NCI-H187 (cell line): ENCODE measurements at places on chromosomes 16 and 17.

DNA sequence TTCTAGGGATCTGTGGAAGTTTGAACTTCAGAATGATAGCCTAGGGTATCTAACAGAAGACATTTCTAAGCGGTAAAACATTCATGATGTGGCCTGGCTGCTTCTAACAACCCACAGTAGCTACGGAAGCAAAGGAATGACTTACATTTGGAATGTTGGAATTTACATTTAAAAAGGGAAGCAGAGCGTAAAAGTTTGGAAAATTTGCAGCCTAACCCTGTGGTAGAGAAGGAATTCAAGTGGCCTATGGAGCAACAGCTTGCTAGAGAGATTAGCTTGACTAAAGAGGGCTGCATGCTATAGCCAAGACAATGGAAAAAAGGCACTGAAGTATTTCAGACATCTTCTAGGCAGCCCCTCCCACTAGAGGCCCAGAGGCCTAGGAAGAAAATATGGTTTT is 50.1 kb downstream of the HNF1B start:
- no peak for DNase-seq

GRCh38 chr17:3260163-3260562 is 38.0 kb downstream of the OR3A1 start:
- DNase-seq, result no peak

GRCh38 chr17:77083531-77083930 is 57.2 kb upstream of the SEC14L1 start:
- no peak for DNase-seq

DNA sequence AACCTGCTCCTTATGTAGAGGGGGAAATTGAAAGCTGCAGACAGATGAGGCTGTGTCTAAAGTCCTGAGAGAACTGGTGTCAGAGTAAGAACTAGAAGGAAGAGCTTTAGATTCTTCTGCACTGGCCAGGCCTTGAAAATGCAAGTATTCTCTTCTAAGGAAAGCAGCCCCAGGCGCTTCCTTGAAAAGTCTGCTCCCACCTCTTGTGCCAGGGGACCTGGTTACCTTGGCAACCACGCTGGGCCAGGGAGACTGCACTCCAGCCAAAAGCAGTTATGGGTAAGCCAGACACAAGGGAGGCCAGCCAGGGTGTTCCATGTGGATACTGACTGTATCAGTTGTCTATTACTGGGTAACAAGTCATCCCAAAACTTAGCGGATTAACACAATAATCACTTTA is 228.6 kb upstream of the SDK2 start:
- no peak for DNase-seq

GRCh38 chr17:79990051-79990592 is 45.5 kb downstream of the TBC1D16 start:
- DNase-seq, result no peak

- DNase-seq, result no peak
These were observed 11.4 kb downstream of the CFAP97D1 start for GRCh38 chr17:43791589-43791988.

DNA sequence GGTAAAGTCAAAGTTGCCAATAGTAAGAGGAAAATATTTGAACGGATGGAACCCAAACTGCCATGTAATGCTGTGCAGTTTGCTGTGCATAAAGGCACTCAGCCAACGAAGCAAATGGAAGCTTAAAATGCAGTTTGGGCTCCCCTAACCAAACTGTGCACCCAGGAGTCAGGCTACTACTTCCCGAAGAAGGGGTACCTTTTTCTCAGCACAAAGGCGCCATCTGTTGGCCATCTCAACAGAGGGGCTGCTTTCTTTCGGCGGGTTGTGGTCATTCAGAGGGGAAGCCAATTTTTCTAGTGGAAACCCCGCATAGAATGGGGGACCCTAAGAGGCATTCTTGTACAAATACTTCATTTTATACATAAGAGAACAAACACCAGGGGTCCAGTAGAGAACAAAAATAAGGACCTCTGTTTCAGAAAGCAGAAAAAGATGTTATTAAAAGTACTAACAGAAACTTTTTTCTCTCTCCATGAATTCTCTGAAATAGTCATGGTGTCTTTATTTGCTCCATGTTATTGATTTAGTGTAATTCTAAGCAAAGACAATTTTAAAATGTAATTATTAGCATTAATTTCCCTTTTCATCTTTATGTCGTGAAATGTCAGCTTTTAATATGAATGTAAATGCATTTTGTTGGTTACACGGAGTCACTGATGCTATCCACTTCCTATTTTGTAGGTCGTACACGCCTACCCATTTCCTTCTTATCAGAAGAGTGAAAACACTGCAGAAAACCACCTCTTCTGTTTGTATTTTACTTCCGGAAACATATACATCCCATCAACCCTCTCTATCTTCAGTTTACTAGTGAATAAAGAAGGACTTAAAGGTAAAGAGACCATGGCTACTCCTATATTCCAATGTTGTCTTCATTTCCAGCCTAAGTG is 453.3 kb downstream of the KCNJ2 start:
- DNase-seq, result no peak

GRCh38 chr16:64543031-64543430 is 578.8 kb downstream of the CDH11 start:
- no peak for DNase-seq

DNA sequence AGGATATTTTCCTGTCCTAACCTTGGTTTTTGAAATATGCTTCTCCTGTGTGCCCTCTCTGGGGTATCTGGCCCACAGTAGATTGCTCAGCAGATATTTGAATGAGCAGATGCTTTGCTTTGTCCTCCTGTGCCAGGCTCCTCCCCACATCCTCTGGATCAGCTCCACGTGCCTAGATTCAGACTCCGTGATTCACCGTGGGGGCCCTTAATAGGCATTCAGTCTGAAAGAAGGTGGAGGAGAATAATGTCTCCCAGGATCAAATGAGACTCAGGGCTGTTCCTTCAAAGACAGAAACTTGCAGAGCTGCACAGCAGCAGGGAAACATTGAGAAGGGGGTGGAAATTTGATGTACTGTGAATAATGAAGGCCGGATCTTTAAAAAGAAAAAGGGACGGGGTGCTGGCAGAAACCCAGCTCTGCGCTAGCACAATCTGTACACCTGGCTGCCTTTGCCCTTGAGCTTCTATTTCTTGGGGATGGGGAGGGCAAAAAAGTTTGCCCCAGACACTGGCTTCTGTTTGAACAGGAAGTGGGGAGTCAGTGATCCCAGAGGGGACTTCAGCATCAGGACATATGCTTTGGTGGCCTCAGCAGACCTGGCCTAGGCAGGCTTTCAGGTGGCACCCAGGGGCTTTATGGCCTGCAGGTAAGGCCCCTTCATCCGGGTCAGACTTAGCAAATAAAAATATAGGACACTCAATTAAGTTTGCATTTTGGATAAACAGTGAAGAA is 15.9 kb upstream of the SLC12A3 start:
- no peak for DNase-seq

DNA sequence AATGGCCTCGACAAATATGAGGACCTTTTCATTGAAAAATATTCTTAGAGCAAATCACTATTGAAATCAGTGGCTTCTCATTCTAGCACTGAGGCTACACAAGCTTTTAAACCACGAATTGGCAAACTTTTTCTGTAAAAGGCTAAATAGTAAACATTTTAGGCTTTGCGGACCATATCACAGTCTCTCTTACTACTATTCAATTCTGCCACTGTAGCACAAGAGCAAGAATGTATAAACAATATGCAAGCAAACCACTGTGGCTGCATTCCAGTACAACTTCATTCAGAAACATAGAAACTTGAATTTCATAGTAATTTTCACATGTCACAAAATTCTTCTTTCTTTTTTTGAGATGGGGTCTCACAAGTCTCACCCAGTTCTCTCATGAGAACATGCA is 49.1 kb downstream of the PHLPP2 start:
- no peak for DNase-seq

GRCh38 chr17:57186226-57187019 is 69.9 kb upstream of the MSI2 start:
- no peak for DNase-seq

DNA sequence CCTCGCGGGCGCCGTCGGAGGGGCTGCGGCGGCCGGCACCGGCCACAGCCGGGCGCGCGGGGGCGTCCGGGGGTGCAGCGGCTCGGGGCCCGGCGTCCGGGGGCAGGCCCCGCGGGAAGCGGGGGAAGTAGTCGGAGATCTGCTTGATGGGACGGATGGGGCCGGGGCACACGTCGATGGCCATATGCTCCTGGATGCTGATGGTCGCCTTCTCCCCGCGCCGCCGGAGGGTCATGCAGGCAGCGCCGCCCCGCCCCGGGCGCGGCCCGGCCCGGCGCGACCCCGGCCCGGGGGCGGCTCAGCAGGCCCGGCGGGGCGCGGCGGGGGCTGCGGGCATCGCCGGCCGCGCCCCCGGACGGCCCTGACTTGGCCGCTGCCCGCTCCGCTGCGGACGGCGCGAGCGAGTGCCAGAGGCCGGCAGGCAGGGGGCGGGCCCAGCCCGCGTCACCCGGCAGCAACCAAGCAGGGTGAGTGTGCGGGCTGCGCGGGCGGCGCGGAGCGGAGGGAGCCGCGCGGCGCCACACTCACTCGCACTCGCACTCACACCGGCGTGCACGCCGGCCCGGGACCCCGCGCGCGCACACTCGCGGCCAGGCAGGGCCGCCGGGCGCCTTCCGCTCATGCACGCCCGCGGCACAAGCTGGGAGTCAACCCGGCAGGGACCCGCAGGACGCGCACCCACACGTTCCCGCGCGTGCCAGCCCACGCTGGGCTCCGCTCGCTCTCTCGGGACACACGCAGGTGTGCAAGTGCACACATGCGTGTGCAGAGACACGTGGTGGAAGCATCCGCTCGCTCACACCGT is at the start of gene DOC2B:
TSS of gene DOC2B (minus strand) at position 406 of the 805 bp plus-strand sequence. CDS start at position 235, 171 bp downstream.
- no peak for DNase-seq

GRCh38 chr16:84155771-84156170 is 10.7 kb downstream of the DNAAF1 start:
- DNase-seq, result no peak

GRCh38 chr16:79598348-79599181 is 2.0 kb downstream of the MAF start:
- DNase-seq, result no peak

GRCh38 chr16:70747703-70748631 is 53.0 kb downstream of the VAC14 start:
- DNase-seq, result no peak

- DNase-seq, result no peak
These were observed 104.9 kb downstream of the RMI2 start for GRCh38 chr16:11450136-11450535.

GRCh38 chr17:60887614-60888028 is 210.0 kb downstream of the BCAS3 start:
- no peak for DNase-seq

DNA sequence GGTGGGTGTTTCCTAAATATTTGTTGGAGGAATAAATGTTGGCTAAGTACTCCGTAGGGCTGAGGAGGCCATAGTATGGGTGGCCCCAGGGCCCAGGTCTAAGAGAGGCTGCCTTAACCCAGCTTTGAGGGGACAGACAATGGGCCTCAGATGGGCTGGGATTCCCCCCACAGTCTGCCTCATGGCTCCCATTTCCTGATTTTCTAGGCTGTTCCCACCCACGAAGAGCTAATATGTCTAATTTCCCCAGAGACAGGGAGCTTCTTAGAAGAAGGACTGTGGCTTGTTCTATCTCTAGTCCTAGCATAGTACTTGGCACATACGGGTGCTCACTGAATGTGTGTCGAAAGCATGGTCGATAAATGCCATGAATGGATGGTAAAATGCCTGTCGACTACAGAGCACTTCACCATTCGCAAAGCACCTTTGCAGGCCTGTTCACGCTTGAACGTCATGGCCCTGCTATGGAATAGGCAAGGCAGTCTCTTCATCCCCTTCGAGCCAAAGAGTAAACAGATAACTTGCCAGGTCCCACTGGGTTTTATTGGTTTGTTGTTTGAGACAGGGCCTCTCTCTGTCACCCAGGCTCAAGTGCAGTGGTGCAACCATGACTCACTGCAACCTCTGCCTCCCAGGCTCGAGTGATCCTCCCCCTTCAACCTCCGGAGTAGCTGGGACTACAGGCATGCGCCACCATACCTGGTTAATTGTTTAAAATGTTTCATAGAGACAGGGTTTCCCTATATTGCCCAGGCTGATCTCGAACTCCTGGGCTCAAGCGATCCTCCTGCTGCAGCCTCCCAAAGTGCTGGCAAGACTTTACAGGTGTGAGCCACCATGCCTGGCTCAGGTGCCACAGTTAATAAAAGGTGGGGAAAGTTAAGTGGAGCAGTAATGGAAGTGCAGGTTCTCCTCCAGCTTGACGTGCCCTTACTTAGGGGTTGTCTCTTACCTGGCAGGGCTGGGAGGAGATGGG is 9.7 kb downstream of the CHAD start:
- DNase-seq, result no peak

DNA sequence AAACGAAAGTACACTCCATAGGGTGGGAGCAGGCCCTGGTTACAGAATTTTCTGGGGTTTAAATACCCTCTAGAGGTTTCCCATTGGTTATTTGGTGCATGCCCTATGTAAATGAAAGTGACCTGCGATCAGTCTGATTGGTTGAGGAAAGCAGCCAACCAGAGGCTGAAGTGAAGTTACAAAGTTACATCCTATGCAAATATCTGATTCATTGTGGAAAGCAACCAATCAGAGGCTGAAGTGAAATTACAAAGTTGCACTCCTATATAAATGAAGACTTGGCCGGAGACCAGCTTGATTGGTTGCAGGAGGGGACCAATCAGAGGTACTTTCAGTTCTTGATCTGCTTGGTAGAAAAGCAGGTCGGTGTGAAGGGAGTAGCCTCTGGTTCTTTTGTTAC is 24.4 kb downstream of the NAA60 start:
- DNase-seq, result no peak

DNA sequence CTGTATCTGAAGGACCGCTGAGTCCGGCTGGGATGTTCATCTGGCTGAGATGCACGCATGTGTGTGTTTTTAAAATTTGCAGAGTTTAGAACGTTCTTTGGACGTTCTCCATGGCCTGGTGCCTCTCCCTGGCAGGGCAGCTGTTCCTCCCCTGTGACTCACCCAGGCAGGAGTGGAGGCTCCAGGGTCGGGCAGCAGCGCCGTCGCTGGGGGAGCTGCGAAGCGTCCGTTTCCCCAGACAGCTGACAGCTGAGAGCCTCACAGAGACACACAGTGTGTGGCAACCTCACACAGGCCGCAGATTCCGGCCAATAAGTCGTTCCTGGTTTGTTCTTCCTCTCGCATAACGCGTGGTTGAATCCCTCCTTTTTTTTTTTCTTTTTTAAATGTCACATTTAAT is 80.6 kb downstream of the OR1D5 start:
- peak; percentile 13 for DNase-seq

DNA sequence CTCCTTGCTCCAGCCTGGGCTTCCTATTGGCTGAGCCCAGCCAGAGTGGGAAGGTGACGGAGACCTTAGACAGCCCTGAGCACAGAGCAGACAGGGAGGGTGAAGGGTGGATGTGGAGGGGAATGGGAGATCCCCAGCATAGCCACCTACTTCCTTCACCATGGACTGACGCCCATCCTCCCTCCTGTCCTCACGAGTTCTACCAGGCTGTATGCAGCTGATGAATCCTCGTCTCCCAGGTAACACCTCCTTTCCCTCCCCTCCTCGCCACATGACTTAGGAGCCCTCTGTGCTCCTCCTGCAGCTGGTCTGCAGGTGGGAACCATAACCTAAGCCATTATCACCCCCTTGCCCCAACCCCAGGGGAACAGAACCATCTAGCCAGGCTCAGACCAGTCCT is 9.0 kb upstream of the CRHR1 start:
- DNase-seq, result no peak

GRCh38 chr17:6506679-6507231 is 49.6 kb downstream of the PITPNM3 start:
- no peak for DNase-seq
